ENCODE measurements at places on chromosomes 16 and 17.

DNA sequence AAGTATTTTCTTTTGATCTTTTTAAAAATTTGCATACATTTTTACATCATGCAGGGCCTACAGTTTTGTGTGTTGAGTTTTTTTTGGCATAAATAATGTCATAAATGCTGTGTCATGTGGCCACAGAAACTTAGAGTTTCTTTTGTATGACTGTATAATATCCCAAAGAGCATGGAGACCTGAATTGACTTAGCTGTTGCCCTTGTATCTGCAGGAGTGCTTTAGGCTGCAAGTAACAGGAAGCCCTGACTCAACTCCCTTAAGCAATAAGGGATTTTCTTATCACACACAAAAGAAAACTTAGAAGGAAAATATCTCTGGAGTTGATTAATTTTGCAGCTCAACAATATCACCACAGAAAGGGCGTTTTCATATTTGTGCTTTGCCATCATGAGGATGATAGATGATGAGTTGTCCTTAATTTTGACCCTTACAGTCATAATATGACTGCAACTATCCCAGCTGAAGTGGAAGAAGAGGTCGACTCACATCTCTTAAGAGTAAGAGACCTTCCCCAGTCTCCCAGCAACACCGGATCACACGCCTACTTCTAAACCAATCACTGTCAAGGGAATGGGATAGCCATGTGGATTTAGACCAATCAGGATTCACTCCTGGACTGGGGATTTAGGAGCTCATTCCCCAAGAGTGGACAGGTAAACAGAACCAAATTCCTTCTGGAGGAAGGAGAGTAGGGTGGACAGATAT, 138.9 kb downstream of the GSG1L start:
- DNase-seq: peak; percentile 22

- peak; percentile 93 for DNase-seq
These were observed at the start of gene SPNS1 for GRCh38 chr16:28974437-28975157. SPNS1 (plus strand) TSS chr16:28974778; CDS start chr16:28975152, 374 bp downstream.

DNA sequence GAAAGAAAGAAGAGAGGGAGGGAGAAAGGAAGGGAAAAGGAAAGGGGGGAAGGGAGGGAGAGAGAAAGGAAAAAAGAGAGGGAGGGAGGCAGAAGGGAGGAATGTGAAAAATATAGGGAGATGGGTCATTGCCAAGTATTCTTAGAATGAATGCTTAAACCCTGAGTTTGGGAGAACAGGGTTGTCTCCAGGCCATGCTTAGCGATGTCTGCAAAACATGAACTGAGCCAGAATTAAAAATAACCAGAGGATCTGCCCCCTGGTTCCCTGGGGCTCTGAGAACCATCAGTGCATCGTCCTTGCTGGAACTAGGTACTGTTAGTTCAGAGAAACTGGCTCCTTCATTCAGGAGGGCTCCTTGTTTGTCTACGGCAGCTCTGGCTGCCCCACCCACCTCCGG, 170.4 kb downstream of the IRX5 start:
- no peak for DNase-seq

DNA sequence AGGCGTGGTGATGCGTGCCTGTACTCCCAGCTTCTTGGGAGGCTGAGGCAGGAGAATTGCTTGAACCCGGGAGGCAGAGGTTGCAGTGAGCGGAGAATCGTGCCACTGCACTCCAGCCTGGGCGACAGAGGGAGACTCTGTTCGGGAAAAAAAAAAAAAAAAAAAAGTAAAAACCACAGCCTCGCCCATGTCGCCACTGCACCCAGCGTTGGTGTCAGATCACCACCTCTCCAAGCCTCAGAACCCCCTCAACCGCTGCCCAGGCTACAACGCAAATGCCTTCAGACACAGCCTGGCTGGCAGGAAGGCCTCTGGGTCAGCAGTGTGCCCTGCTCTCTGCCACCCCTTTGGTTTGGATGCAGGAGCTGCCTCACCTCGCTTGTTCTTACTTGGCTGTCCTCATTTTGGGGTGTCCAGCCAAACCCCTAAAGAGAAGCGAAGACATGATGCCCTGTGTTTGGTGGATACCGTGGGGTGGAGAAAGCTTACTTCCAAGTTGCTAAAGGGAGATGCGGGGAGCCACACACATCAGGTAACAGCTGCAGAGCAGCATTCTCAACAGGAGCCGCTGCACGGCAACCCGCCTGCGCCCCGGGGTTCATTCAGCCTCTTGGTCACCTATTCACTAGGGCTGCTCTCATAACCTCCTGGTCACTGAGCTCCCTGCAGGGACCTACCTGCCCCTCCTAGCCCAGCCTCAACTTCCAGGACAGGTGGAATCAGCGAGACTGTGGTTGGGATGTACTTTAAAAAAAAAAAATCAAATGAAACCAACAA, 13.0 kb upstream of the CYTH1 start:
- DNase-seq: no peak

- no peak for DNase-seq
These were observed 7.2 kb upstream of the CCDC182 start for GRCh38 chr17:57752031-57752905.

GRCh38 chr17:4738136-4739121, 1.2 kb upstream of the ZMYND15 start:
- DNase-seq: no peak

GRCh38 chr17:6574687-6575595, 18.6 kb upstream of the PITPNM3 start:
- no peak for DNase-seq

GRCh38 chr17:76841776-76842405, 26.3 kb upstream of the MGAT5B start:
- no peak for DNase-seq

DNA sequence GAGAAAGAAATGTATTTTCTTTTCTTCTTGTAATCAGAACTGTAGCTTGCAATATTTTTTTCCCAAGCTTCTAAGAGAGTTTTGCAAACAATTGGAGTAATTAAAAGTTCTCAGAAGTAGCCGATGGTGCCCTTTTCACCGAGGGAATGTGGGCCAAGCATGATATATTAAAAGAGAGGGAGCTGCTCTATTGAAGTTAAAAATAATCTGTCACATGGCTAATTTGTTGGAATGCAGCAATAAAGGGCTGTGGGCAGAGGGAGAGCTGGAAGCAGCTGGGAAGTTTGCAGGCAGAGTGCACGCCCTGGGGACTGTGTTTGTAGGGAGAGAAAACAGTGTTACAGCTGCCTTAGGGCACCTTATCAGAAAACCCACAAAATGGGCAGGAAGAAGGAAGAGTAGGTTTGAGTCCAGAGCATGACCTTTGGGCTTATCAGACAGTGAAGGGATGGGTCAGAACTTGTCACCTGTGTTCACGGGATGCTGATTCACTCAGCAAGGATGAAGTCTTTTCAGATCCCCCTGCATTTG, 18.5 kb upstream of the TERF2 start:
- no peak for DNase-seq

Data from SW 1271 (cell line).